ENCODE measurements at places on chromosomes 11 and 22.

DNA sequence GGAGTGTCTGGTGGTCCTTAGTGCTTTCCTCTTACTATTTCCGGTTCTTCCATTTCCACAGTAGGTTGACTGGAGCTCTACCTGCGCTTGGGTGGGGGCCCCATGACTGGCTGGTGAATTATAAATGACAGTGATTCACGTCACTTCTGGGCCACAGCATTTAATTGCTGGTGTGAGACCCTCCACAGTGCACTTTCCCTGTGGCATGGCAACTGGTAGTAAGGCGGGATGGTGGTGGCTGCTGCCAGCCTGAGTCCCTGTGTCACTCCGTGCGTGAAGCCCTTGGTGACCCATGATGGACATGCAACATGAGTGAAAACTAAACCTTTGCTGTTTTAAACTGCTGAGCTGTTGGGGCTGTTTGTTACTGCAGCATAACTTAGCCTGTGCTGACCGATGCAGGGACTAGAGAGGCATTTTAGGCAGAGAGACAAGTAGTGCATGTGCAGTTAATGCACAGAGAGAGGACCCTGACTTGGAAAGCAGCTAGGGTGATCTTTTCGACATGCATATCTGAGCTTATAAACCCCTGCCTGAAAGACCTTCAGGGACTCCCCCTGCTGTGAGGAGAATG is 3.1 kb downstream of the PRDM11 start:
- DNase-seq, result peak; percentile 9

DNA sequence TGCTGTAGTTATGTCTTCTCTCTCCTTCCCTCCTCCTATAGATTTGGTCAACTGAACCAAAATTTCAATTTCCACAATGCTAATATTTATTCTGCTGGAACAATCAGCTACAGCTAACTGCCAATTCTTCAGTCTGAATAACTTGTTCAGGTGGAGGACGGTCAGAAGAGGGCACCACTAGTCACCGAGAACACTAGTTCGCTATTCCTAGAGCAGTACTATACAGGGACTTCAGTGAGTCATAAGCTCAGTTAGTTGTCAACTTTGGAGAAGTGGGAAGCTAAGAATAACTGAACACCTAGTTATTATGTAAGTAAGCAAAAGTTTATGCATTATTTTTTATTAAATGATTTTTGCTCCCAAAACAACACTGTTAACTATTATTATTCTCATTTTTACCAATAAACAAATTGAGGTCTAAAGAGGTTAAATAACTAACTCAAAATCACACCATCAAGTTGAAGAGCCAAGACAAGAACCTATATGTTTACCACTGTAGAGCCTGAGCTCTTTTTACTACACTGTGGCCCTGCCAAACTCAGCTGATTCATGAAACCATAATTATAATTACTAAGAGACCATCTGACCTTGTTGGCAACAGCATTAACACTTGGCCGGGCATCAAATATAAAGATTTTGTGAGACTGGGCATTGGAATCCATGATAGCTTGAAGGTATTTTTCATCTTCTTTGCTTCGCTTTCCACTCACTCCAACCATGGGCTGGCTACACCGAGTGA is 59.0 kb downstream of the CEP57 start:
- DNase-seq, result peak; percentile 26

DNA sequence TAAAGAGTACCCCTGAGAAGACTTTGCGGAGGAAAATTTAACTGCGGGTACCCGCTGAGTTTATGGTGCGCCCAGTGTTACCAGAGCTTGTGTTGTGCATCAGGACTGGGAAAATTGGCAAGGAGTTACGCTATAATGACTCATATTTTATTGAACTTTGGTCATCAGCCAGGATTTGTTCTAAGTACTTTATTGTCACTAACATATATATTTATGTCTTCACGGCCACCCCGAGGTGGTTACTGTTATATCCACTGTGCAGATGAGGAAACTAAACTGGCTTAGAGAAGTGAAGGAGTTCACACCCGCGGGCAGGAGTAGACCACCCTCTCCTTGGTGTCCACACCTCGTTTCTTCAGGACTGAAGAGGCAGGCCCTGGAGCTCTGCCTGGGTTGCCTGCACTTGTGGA is 667 bp downstream of the ACCS start:
- no peak for DNase-seq

DNA sequence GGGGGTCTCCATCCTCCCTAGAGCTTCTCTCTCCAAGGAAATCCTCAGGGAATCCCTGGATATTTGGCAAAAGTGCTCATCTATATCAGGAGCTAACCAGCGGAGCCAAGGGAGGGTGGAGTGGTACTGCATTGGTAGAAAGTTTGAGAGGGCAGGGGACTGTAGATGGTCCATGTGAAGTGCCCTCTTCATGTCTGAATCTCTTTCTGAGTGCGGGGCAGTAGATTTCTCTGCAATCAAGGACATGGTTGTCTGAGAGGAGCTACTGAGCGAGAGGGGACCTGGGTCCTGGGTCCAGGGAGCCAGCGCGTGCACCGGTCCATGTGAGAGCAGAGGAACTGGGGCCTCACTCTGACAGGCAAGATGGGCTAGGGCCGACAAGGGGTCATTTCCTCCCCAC is 701 bp downstream of the DIXDC1 start:
- peak; percentile 40 for DNase-seq

DNA sequence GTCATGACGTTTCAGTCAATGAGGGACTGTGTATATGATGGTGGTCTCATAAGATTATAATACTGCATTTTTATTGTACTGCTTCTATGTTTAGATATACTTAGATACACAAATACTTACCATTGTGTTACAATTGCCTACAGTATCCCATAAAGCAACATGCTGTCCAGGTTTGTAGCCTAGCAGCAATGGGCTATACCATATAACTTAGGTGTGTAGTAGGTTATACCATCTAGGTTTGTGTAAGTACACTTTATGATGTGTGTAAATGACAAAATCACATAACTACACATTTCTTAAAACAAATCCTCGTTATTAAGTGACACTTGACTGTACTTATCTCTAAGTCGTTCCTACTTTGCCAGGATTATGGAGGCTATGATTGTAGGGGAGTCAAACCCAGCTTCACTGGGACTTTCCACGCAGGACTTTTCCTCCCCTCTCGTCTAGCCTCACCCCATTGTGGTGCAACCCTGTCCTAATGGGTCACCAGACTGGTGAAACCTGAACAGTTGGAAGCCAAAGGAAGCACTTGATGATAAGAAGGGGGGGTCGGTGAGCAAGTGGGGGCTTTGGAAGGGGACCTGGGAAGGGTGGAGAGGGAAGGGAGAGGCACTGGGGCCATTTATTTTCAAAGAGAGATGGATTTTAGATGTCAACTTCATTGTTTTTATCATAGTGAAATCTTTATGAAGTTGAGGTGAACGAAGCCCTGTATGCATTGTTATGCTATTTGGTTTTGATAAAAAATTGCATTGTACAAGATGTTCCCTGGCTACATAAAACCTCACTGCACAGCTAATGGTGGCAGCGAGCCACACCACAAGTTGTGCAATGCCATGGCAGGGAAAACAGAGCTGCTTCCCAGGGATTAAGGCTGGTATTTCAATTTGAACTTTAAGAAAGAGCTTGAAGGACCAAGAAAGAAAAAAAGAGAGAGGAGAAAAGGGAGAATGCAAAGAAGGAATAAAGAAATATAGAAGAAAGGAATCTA is 129.1 kb downstream of the EHF start:
- DNase-seq, result no peak

DNA sequence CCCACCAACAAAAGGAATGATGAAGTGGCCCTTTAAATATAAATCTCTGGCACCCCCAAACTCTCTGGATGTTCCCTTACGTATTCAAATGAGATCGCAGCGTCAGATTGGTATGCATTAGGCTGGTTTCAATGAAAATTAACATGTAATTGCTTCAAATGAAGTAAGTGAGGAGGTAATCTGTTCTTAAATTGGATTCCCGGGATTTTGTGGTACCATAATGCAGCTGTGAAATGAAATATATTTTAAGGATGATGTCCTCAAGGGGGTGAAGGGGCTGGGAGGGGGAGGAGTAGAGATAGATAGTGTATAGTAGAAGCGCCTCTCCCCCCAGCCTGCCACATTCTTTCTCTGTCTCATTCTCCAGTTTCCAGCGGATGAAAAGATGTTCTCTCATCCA is 748.2 kb downstream of the NTM start:
- DNase-seq, result no peak

DNA sequence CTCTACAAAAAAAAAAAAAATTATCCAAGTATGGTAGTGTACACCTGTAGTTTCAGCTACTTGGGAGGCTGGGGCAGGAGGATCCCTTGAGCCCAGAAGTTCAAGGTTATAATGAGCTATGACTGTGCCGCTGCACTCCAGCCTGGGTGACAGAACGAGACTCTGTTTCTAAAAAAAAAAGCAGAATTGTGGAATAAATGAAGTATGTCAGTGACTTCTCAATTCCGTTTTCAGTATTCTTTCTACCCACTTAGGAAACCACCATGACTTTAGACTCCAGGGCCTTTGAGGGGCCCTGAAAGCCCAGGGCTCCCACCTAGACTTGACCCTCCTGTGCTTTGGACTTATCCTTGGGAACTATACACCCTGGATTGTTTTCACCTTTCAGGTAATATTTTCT is 6.5 kb upstream of the NUP160 start:
- DNase-seq, result no peak

GRCh38 chr11:16935518-16936302 is 78.5 kb downstream of the PLEKHA7 start:
- peak; percentile 39 for DNase-seq

GRCh38 chr11:45872651-45873356 is 12.6 kb upstream of the MAPK8IP1 start:
- DNase-seq, result peak; percentile 30

DNA sequence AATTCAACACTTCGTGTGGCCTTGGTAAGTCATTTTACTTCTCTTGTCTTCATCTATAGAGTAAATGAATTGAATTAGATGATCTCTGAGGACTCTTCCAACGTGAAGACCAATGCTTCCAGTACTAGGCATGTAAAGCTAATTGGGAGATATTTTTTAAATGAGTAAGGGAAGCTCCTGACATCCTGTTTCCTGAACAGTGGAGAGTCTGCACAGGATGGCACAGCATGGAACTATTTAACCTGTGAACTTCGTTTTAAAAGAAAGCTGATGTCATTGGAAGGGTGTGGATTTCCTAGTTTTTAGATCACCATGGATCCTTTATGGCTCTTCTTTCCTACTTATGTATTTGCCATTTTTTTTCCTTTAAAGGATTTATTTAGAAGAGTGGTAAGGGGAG is 48.4 kb upstream of the HSD17B12 start:
- DNase-seq, result no peak

DNA sequence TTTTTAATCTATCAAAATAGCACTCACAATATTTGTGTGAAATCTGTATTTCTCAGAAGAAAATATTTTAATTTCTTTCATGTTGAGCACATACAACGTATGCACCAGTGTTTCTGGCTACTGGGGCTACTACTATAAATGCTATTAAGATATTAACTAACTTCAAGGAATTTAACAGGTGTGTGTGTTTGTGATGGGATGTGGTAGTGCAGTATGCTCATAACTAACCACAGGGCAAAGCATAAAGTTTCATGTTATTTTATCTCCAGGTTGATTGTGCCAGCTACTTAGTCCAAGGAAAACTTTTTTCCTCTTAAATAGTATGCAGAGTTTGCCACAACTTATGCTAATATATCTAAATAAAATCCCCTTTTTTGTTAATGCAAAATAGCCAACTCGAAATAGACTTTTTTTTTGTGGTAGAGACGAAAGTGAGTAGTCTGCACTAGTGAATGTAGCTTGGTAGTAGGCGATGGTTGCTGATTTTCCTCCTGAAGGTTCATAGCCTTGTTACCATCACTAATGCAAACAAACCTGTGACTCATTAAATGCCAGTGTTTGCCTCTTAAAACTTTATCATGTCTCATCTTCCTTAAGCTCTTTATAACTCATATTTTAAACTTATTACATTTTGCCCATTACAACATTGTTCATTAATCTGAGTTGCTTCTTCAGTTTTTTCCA is 565.5 kb upstream of the ANO3 start:
- no peak for DNase-seq

DNA sequence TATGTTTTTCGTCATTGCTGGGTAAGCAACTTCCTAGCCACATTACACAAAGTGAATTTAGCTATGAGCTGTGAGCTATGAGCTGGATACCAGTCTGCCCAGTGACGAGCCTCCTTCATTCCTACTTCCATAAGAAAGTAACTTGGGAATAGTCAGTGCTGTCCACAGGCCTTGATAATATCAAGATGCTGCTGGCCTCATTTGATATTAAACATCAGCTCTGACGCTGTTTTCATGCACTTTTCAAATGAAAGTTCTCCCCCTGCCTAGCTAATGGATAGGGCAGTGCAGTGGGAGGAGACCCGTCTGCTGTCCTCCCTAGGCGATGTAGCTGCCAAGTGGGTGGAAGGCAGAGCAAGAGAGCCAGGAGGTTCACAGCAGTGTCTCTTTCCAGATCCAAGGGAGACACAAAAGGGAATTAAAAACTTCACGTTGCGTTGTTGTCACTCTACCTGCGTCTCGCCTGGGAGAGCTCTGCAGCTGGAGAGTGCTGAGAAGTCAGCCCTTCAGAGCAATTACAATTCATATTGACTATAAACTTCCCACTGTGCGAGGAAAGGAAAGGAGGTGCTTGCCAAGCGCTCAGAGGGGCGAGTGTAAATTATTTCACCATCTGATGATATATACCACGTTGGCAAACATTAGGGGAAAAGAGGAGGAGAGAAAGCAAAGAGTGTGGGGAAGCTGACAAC is 861.4 kb downstream of the NTM start:
- DNase-seq, result no peak

GRCh38 chr11:78156127-78156844 is 16.9 kb upstream of the ALG8 start:
- DNase-seq, result no peak

DNA sequence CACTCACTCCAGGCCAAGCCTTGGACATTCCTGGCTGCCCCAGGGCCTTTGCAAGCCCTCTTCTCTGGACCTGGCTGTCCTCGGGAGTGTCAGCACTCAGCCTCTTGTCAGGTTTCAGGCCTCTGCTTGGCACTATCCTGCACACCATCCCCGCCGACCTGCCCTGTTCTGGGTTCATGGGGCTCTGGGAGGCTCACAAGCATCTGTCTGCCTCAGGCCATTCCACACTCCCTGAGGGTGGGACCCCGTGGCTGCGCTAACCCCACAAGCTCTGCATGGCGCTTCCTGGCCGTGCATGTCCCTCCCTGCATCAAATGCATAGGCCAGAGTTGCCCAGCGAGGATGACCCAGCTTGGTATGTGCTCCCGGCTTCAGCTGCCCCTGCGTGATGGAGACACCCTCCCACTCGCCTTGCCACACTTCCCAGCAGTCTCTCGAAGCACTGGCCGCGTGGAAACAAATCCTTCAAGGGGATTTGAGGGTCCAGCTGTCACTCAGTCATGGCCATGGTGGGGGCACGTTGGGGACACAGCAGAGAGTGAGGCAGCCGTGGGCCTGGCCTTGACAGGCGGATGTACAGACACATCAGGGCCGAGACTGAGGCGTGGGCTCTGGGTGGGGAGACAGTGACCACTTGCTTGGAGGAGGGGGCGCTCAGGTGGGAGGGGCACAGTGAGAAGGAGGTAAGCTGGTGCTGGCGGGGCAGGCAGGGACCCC is 87.3 kb downstream of the KCNQ1 start:
- DNase-seq, result no peak

- no peak for DNase-seq
Observed at GRCh38 chr11:93131709-93132108, 66.1 kb downstream of the SLC36A4 start.

Measured in activated T-cell treated with anti-CD3 and anti-CD28 coated beads, Interleukin-2, amount 50 U/mL, for 48 hours (primary cell).